ENCODE measurements at places on chromosomes 16 and 17.

DNA sequence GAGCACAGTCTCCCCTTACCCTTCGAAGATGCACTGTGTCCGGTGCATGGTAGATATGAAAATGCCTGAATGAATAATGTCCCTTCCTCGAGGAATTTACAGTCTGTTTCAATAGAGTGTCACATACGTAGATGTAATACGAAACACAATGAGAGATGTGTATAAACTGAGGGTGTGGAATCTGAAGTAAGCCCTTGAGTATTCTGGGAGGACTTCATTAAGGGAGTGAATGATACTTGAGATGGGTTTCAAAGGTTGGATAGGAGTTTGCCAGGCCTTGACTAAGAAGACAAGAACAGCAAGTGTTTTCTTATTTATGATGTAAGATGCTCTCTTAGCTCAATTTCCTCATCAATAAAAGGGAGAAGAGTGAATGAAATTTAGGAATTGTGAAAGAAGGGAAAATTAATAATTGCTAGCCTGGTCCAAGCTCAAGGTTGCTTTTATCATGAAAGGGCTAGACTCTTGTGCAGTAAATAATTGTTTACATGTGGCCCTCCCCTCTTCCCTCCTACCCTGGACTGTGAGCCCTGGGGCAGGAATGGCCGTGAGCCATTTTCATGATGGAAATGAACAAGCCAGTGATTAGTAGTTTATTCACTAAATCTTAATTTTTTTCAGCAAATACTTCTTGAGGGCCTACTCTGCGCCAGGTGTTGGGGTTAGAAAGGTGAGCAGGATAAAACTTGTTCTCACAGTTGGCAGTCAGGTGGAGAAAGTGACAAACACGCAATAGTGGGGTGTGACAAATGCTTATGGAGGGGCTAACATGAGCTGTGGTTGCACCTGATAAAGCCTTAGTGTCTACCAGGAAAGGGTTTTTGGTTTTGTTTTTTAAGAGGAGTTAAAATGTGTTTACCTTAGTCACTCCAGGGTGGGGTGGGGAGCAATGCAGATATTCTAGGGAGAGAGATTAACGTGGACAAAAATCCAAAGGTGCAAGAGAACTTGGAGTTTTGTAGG, 1.6 kb downstream of the KIF22 start:
- DNase-seq, result no peak

GRCh38 chr16:55502801-55503366, 6.0 kb upstream of the LPCAT2 start:
- no peak for DNase-seq

DNA sequence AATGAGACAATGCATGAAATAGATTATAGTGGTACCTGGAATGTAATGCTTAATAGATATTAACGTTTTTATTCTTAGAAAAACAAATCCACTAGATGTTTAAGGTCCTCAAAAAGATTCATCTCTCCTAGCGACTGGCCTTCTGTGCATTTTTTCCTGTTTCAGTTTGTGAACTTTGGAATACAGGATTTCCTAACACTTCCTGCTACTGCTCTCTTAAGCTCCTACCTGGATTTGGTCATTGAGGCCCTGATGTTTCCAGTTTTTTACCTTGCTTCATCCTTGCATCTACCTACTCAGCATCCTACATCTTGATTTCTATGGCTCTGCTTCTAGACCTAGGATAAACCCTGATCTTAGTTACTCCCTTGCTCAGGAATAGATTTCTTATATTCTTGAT, 188.4 kb downstream of the ABCC12 start:
- no peak for DNase-seq

- peak; percentile 61 for DNase-seq
These were observed 22.0 kb upstream of the GOT2 start for GRCh38 chr16:58755989-58756649.

DNA sequence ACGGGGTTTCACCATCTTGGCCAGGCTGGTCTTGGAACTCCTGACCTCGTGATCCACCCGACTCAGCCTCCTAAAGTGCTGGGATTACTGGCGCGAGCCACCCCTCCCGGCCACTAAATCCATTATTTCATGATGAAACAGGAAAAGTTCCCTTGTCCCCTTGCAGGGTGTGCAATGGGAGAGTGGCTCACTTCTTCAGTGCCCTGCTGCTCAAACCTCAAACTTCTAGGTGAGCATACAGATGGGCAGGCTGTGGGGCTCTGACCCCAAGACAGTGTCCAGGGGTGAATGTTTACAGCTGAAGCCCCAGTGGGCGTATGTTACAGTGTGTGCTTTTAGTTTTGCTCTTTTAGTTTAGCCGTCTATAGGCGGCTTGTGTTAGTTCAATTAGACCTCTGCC, 34.7 kb downstream of the GJC1 start:
- no peak for DNase-seq

DNA sequence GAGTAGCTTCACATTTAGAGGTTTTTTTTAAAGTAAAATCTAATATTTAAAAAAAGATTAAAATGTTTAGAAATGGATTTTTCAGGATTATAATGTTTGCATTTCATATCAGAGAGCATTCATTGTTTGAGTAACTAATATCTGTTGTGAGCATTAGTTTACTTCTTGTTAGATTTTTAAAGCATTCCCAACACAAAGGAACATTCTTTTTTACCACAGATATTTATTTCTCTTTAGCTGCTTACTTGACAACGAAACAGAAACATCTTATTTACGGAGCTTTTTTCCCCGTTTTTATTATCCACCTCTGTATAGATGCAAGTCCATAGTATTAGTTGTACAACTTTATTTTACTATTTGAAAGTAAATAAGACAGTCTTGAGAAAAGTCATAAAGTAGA, 53.0 kb downstream of the NFAT5 start:
- no peak for DNase-seq

- DNase-seq, result no peak
These were observed 32.8 kb upstream of the ETV4 start for GRCh38 chr17:43578699-43579565.

- no peak for DNase-seq
These were observed 62.3 kb downstream of the CLEC16A start for GRCh38 chr16:11006656-11007055.

GRCh38 chr17:19673623-19674022, 25.1 kb downstream of the ALDH3A2 start:
- DNase-seq, result no peak

DNA sequence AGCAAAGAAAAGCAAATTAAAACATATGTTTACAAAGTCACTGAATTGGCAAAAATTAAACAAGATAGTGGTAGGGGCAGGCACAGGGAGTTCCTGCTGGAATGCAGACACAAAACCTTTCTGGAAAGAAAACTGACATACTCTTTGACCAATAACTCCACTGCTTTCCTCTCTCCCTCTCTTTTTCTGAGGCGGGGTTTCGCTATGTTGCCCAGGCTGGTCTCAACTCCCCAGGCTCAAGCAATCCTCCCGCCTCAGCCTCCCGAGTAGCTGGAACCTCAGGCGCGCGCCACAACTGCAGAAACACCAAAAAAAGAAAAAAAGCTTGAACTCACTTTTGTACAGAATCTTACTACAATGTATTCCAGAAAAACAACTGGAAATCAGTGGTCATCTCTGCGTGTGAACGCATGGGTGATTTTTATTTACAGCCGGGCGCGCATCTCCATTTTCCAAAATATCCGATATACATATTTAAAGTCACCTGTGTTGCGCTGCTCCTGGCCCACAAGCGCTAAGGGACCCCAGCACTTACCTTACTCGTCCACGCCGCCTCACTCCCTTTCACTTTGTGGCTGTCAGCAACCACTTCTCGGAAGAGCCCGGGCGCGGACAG, 480 bp downstream of the TXNL4B start:
- DNase-seq, result no peak

- peak; percentile 91 for DNase-seq
These were observed 38.3 kb upstream of the HAPSTR1 start for GRCh38 chr16:9053006-9053601.

GRCh38 chr17:57559634-57560318, 185.3 kb downstream of the CCDC182 start:
- no peak for DNase-seq

DNA sequence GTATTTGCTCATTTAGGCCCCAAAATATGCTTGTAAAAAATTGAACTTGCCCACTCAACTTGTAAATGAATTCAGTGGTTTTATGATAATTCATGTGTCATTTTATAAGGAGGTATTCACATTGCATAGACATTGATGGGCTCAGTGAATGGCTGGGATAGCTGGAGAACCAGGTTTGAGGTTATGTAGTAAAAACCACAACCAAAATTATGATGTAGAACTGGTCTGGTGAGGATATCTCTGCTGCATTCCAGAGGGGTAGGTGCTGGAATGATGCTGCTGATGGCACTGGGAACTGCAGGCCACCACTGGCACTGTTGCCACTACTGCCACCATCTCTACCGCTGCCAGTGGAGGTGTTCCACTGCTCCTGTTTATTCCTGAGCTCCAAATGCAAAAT, 21.5 kb upstream of the RABEP1 start:
- no peak for DNase-seq

DNA sequence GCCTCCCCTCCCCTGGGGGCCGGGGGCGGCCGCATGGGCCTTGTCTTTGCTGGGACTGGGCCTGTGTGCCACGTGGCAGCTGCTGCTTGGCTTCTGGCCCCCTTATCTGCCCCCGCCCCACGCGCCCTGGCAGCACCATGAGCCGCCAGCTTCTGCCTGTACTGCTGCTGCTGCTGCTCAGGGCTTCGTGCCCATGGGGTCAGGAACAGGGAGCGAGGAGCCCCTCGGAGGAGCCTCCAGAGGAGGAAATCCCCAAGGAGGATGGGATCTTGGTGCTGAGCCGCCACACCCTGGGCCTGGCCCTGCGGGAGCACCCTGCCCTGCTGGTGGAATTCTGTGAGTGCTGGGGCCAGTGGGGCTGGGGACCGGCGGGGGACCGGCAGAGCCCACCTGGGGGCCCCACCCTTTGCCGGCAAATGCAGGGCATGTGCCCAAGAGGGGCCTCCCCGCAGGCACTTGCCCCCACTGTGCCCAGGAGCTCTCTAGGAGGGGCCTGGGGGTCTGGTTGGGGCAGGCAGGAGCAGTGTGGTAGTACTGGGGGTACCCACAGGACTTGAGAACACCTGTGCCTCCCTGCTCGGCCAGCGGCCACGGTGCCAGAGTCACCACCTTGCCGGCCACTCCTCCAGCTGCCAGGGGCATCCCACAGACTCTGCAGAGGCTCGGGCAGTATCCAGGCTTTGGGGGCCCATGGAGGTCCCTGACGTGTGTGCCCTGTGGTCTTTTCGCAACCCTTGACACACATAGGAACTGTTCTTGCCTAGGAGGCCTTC, at the start of gene PDIA2:
Gene PDIA2 (plus strand): TSS at position 132 of the 773 bp plus-strand sequence. CDS start 6 bp downstream, at position 138.
- DNase-seq, result no peak

DNA sequence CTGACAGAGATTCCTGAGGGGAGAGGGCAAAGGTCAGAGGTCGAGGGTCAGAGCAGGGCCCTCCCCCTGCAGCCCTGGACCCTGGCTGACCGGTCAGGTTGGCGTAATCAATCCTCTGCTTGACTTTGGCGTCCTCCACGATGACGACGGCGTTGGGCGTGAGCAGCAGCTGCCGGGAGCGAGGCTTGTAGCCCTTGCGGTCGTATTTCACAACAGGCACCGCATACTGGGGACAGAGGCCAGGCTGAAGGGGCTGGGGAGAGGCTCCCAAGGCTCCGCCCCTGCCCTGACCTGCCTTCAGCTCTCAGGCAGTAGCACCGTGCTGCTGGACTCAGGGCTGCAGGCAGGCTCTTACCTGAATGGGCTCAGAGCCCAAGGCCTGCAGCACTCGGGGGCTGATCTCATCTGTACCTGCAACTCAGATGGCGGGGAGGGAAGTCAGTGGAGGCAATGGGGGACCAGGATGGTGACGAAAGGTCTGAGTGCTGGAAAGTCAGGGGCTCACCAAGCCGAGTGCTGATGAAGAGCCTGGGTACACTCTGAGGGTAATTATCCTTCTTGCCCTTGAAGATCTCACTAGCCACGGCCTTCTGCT, 12.0 kb upstream of the CRK start:
- no peak for DNase-seq

GRCh38 chr17:72121164-72122009, 567 bp downstream of the SOX9 start:
- DNase-seq, result peak; percentile 81

DNA sequence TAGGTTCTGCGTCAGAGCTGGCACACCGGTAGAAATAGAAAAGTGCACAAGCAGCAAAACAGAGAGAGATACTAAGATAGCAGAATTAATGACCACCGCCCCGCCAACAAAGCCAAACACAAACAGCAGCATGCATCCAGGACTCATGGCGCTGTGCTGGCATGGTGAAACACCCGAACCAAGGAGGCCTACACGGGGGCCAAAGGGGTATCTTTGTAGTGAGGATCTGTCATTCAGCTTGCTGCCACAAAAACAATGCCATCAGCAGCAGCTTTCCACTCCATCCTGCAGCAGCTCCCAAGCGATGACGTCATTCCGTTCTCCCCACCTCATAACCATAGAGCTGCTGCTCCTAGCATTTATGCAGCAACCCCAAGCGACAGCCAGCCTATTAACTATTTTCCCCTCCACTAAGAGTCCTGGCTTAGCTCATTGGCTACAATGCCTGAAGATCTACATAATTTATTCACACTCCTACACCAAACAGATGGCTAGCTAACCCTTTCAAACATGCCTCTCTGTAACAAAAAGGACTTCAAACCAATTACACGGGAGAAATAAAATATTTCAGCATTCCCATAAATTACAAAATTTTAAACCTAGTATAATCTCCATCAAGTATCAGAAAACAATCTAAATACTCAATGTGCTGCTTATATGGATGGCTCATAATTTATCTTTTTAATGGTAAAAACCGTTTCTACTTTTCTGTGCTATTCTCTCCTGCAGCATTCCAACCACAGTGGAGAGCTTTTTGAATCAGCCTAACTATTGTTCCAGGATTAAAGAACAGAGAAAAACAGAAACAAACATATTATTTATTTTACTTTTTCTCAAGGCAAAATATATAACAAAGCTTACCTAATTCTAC, 73.9 kb downstream of the SPAG9 start:
- DNase-seq, result peak; percentile 53

DNA sequence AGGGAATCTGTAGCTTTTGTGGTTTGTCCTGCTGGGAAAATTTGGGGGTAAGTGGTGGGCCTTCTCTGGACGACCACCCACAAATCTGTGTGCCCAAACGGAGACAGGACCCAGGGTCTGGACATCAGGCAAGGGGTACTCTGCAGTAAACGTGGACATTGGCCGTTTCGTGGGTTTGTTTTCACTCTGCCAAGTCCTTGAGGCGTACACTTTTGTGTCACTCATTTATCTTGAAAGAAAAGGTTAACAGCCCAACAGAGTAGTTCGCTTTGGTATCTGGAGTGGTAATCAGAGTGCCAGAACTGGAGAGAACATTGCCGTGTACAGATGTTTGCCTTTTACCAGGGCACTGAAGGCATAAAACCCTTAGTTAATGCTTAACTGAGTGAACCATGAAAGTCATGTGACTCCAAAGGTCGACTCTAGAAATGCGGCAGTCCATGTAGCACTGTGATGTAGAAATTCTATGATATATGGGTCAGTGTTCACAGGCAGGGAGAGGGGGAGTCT, 15.4 kb downstream of the NAA60 start:
- DNase-seq, result no peak

GRCh38 chr17:58528443-58528842, 14.0 kb upstream of the MTMR4 start:
- DNase-seq, result no peak

GRCh38 chr16:17238285-17239028, 232.3 kb downstream of the XYLT1 start:
- DNase-seq, result no peak
